Femur (tissue), 1 donor: ENCODE measurements at places on chromosomes 6 and 20.

DNA sequence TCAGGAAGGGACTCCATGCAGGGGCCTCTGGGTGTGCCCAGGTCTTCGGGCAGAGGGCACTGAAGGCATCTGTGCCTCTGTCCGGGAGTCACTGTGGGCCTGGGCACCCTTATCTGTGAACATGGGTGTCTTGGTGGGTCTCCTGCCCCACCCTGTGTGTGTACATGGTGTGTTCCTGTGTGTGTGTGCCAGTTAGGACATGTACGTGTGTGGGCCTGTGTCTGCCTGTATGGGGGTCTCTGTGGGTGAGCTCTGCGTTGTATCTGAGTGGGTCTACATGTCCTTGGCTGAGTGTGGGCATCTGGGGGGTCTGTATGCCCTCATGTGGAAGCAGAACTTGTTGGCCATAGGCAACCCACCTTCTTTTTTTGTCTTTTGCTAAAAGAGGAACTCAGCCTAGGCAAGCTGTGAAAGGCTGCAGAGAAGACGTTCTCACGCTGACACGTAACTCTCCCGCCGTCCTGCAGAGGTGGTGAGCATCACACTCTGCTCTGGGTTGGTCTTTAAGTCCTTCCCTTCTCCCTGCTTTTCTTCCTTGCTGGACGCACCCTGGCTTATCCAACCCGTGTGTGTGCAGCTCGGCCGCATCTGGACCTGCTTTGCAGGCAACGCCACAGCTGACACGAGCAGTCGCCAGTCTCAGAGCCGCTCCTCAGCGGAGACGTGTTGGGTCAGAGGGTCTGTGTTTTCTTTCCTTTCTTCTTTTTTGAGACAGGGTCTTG is 532 bp upstream of the NPBWR2 start:
- no peak for DNase-seq

- DNase-seq: no peak
Observed at GRCh38 chr6:2795956-2796355, 30.8 kb downstream of the WRNIP1 start.

- DNase-seq: no peak
Observed at GRCh38 chr6:12148317-12148801, 136.2 kb downstream of the HIVEP1 start.

GRCh38 chr20:38148328-38149102 is 16.6 kb downstream of the TGM2 start:
- DNase-seq: no peak

DNA sequence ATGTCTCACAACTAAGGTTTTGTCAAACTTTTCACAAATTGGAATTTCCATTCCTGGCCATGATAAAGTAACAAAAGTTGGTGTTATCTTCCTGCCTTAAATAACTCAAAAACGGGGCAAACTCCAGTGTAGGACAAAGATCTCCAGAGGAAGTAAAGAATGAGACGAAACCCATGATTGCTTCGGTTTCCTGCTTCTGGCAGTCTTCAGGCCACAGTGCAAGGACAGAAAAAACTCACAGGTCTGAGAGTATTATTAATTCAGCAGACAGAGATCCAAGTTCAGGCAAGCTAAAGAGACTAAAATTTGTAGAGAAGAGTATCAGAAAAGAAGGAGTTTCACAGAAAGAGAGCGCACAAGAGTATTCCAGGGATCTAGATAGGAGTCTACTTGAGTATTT is 64.8 kb upstream of the RCAN2 start:
- no peak for DNase-seq

DNA sequence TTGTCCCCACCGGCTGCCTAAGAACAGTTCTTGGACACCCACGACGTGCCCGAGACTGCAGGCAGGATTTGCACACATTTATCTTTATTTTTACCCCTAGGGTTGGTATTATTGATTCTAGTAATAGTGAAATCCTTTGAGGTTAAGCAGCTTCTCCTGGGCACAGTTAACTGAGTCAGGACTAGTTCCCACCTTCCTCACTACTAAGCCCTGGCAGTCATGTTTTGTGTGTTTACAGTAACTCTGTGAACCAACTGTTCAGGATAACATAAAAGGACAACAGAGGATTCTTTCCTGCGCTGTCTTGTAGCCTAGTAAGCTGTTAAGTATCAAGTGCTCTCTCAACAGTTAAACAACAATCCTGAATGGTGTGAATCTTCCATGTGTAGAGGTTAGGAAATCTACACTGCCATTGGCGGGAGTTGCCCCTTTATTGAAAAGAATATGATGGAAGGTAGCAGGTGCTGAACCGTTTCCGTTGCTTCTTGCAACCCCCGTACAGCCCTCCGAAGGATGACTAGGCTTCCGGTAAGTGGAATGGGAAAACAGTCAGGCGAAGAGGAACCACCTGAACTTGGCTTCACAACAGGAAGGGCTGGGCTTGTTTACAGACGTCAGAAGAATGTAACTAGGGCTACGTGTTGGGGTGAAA is 979 bp upstream of the SOD2 start:
- peak; percentile 59 for DNase-seq

DNA sequence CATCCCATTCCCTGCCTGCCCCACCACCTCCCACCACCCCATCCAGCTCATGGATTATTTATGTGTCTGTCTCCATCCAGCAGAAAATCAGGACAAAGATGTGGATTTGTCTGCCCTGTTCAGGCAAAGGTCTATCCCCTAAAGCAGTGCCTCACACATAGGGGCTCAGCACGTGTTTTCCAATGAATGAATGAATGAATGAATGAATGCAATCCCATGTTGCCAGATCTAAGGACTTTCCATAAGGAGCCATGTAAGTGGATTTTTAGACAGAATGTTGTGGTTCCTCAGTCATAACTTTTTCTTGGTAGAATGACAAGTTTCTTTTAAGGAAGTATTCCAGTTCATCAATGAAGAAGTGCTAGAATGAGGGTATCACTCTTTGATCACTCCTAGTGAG is 133.7 kb downstream of the RNASET2 start:
- no peak for DNase-seq

DNA sequence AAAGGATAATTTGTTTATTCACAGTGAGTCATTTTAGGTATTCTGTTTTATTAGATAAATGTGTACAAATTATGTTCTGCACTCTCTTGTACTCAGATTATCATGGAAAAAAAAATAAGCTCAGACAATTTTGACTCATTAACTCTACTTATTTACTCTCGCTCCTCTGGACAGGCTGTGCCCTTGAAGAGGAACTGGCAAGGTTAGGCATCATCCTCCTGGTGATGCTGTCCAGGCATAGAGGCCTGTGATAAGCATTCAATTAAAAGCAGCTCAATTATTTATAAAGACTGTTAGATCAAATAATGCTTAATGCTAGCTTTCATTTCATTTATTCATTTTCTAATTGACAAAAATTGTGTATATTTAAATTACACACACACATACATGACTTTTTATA is 518.5 kb downstream of the TENT5A start:
- no peak for DNase-seq

DNA sequence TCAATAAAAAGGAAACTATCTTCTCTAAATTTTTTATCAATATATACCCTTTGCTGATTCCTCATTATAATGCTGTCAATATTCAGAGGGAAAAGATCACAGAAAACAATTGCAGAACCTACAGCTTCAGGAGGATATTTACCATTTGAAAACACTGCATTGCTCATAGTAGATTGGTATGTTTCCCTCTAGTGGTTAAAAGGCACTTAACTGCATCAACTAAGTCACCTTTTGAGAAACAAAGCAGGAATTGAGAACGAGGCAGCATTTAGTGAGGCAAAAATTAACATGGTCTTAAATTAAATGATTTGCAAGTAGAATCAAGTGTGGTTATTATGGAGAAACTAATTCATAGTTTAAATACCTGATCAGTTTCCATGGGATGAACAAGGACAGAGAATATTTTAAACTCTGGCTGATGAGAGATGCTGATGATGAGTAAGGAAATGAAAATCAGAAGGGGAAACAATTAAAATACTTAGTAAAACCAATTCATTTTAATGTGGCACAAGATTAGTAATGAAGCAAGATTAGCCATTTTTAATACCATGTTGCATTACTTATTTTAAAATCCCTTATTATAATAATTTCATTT is 642.1 kb downstream of the EPHA7 start:
- no peak for DNase-seq
